HEK293T (cell line): ENCODE measurements at places on chromosomes 16 and 17.

GRCh38 chr16:25978218-25978617, 286.5 kb downstream of the HS3ST4 start:
- no peak for DNase-seq

DNA sequence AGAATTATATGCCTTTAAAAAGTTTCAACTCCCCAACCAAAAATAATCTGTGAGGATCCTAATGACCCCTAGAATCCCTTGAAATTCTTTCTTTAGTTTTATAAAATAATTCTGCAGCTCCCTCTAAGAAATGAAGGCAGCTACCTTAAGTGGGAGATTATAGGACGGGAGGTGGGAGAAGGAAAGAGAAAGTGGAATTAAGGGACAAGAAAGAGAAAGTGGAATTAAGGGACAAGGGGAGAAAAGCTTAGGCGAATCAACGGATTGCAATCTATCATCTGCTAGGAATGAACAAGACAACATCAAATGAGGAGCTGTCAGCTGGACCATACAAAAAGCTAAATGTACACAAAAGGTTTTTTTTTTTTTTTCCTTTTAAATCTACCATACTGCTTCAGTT, 262.0 kb downstream of the ZFHX3 start:
- DNase-seq = no peak

- no peak for DNase-seq
These were observed 187.4 kb downstream of the C16orf95 start for GRCh38 chr16:87129771-87130170.

DNA sequence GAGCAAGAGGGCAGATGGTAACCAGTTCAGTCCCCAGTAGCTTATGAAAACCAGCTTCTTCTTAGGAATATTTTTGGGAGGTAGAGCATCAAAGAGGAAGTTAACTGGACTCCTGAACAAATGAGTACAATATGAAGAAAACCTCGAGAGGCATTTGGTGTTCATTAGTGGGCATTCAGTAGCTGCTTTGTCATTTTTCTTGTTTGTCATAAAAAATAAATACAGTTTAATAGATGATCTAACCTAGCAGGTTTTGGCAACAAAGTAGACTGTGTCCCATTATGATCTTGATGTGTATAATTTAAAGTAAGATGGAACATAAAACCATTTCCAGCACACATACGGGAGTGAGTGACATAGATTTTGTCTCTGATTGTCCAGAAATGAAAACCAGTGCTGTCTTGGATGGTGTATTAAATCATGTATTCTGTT, 173.1 kb downstream of the HS3ST3A1 start:
- no peak for DNase-seq

- DNase-seq = no peak
These were observed 17.8 kb downstream of the SERPINF1 start for GRCh38 chr17:1779571-1780131.

GRCh38 chr17:30267625-30268024, 24.1 kb downstream of the BLMH start:
- DNase-seq = no peak

- DNase-seq = no peak
These were observed 1.7 kb upstream of the SPEM2 start for GRCh38 chr17:7423679-7424078.

GRCh38 chr16:57748596-57748995, 13.0 kb downstream of the KATNB1 start:
- DNase-seq = no peak

DNA sequence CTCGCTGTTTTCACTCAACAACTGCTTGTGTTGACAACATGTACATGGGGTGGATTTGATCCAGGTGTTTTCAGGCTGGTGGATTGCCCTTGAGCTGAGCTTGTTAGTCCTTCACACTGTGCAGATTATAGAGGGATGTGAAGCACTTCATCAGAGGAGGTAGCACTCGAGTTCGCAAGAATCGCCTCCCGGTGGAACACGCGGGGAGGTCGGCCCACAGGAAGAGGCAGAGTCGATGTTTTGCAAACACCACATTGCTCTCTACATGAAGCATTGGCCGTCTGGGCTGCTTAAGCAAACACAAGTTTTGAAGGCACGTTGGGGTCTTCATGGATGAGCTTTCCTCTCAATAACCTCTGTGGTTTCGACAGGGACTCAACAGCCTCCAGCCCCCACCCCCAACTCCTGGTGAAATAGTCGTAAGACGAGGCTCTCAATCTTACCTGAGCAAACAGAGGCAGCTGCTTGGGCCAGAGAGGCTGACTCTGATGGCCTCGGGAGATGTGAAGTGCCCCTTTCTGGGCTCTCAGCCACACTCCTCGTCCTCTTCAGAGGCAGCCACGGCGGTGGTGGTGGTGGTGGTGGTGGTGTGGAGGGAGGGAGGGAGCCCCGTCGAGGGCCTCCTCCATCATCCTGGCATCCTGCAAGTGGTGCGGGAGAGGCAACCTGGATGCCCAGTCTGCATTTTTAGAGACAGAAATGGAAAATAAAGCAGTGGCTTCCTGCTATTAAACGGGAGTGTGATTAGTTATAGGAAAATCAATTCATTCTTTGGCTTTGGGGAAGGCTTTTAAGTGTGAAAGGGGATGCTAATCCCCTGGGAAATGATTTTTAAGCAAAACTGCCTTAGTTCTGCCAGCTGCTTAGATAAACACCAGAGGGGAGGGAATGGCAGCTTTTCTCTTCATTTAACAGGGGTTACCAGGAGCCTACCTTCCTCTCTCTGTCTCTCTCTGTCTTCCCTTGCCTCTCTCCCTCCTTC, 552.5 kb upstream of the EEF2KMT start:
- no peak for DNase-seq

- DNase-seq = no peak
These were observed 15.2 kb downstream of the CDH5 start for GRCh38 chr16:66381585-66382170.

- DNase-seq = no peak
These were observed 11.6 kb downstream of the DDX42 start for GRCh38 chr17:63785556-63785955.

DNA sequence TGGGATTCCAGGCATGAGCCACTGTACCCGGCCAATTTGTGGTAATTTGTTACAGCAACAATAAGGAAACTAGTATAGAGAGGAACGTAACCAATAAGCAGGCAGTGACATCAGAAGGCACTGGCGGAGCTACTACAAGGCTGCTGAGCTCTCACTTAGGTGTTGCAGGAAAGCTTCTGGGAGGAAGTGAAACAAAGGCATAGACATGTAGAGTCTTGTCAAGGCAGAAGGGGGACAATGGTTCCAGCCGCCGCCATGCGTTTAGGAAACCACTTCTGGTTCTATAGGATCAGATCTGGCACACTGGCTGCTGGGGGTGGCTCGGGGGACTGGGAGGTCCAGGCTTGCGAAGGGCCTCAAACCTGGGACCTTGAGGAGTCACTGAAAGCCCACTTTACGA, 9.4 kb upstream of the CPSF4L start:
- no peak for DNase-seq

GRCh38 chr16:68972720-68973119, 129.4 kb downstream of the TANGO6 start:
- peak; percentile 16 for DNase-seq

- DNase-seq = peak; percentile 70
These were observed 696.9 kb downstream of the WWOX start for GRCh38 chr16:78796221-78796866.

- no peak for DNase-seq
These were observed 101.6 kb downstream of the METRNL start for GRCh38 chr17:83180996-83181481.

DNA sequence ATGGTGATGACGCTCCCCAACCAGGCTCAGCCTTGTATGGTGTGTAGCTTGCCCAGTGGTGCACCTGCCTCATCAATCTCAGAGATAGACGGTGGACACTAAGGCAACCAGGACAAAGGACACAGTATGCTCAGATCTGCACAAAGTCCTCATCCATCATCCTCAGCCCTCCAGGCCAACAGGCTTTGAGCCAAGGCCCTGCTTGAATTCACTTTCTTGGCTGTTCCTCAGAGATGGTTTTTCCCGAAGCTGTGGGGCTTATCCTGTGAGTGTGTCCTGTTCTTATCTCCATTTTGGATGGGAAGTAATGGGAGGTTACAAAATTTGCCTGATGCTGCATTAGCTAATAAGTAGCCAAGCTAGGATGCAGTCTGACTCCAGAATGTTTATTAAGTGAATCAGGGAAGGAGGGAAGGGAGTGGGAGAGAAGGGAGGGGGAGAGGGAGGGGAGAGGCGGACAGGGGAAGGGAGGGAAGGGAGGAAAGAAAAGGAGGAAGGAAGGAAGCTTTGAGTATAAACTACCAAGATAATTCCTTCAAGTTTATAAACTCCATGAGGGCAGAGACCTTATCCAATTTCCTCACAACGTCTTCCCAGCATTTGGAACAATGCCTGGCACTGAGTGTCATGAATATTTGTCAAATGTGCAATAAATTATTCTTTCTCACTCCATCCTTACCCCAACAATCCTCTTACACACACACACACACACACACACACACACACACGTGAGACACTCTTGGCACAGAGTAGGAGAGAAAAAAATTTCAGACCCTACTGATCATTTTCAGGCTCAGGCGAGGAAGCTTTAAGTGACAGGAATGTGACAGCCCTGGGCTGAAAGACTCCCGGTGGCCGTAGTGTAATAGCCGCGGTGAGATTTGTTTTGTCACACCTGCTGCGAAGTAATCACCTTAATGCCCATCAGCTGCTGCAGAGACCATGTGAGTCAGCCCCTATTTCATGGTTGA, 84.3 kb downstream of the BMERB1 start:
- DNase-seq = no peak

GRCh38 chr16:8583199-8583598, 7.1 kb downstream of the TMEM114 start:
- DNase-seq = no peak

DNA sequence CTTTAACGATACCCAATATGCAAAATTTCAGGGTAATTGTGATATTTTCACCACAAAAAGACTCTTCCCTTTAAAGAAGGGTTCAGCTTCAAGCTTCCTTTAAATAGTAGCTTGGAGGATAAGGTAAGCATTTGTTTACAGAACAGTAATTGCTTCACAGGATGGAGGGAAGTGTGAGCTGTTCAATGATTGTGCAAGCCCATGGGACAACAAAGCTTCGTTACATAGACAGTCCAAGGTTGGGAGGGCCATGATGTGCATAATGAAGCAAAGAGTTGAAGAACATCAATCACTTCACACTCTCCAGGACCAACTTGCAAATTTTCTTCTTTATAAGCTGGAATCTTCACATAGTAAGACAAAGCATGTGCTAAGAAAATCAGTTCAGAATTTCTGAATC, 145.0 kb upstream of the ASIC2 start:
- DNase-seq = no peak

GRCh38 chr16:57508035-57508425, 21.7 kb upstream of the DOK4 start:
- no peak for DNase-seq
